ENCODE measurements at places on chromosomes 11 and 22.
A peak's percentile ranks its signal among the peaks of the same experiment; 100 is the strongest.

DNA sequence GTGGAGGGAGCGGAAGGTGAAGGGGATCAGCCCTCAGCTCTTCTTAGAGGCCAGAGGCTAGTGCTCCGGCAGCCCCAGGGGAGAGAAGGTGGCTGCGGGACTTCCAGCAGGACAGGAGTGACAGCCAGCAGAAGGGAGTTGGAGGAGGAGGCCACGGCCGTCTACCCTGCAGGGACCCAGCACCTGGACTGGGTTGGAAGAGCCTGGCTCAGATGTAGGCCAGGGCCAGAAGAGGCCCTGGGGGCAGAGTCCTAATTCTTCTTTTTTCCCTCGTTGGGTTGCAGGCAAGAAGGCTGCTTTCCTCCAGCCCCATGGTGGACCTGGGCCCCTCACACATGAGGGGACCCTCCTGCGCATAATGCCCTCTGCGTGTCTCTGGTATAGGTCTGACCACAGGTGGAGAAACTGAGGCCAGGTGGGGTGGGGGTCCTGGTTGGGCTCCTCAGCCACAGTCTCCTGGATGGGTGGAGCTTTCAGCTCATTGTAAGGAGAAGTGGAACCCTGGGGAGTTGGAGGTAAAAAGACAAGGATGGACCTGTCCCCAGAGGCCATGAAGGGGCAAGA lies 2.3 kb upstream of the MCAM start:
- DNase-seq: no peak

GRCh38 chr22:44266796-44267760 lies 45.7 kb downstream of the SHISAL1 start:
- no peak for DNase-seq

GRCh38 chr22:24580276-24580675 lies 12.6 kb downstream of the LRRC75B start:
- no peak for DNase-seq

DNA sequence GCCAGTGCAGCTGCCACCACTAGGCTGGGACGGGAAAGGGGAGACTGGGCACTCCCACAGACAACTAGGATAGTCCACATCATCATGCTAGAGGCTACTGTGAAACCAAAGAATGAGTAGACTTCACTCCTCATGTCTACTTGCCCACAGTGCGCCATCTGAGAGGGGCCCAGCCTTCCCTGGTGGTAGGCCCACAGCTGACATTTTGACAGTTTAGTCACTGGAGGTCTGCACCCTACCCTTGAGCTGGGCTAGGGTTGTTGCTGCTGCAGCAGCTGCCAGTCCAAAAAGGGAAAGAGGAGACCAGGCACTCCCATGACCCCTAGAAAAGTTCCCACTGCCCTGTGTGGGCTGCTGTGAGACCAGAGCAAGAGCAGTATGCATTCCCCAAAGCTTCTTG lies 141.2 kb downstream of the DLG2 start:
- no peak for DNase-seq

- no peak for DNase-seq
These were observed 14.8 kb downstream of the OR51E2 start for GRCh38 chr11:4682623-4683419.

DNA sequence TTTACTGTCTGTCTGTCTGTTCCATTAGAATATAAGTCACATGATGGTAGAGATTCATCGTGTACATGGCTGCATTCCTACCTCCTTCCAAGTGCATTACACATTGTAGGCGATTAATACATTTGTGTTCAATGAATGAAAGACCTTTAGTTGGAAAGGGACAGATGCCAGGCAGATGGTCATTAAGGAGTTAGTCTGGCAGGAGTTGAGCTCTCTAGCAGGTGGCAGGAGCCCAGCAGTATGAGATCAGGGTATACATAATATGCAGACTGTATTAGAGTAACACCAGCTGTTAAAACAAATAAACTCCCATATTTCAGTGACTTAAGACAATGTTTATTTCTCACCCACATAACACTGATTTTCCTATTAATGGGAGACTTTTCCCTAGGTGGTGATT lies 147.7 kb upstream of the LARGE1 start:
- no peak for DNase-seq

- no peak for DNase-seq
These were observed 11.1 kb downstream of the PLAAT3 start for GRCh38 chr11:63603180-63603518.

GRCh38 chr11:64544616-64545296 lies 46.3 kb upstream of the SLC22A12 start:
- DNase-seq: no peak

- DNase-seq: no peak
These were observed at the start of gene AASDHPPT for GRCh38 chr11:106077609-106078455. Gene AASDHPPT, plus strand, starts transcription at chr11:106077662. Its CDS starts 49 bp downstream, at chr11:106077711.

- DNase-seq: peak; percentile 59
These were observed 24.4 kb upstream of the IGSF9B start for GRCh38 chr11:133981156-133981555.

- no peak for DNase-seq
These were observed 38.1 kb upstream of the ADA2 start for GRCh38 chr22:17257121-17258001.

DNA sequence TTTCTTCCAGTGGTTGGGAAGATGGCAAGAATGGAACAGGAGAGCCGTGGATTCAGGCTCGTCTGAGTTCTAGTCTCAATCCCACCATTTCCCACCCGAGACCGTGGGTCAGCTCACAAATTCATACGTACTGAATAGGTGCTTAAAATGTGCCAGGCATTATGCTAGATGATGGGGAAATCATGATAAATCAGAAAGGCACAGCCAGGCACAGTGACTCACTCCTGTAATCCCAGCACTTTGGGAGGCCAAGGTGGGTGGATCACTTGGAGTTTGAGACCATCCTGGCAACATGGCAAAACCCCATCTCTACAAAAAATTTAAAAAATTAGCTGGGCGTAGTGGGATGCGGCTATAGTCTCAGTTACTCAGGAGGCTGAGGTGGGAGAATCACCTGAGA lies 7.1 kb downstream of the TRIOBP start:
- DNase-seq: no peak

GRCh38 chr22:34588871-34589545 lies 476.9 kb upstream of the ISX start:
- no peak for DNase-seq

DNA sequence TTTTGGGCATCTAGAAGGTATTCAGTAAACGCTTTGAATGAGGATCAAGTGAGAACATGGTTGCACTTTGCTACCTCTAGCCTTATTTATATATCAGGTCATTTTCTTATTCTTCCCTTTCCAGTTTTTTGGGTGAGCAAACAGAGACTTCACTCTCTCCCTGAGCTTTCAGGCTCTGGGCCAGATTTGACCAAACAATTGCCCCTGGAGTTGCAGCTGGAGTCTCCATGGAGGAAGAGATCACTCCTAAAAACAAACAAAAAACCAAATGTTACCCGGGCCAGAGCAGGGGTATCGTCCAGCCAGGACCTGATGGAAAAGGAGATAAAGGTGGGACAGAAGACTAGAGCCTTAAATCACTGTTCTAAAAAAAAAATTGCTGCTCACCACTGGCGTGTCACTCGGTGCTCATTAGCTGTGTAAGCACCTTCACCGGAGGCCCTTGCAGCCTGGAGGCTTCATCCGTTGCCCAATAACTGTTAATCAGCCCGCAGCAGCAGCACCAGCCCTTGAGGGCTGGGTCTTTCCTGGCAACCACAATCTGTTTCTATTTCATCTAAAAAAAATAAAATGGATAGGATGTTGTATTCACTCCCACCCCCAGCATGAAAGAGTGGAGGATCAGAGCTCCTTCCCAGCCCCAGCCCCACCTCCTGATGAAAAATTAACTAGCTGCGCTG lies 125.0 kb downstream of the PKNOX2 start:
- DNase-seq: no peak

GRCh38 chr11:65207918-65208784 lies 26.4 kb downstream of the CAPN1 start:
- DNase-seq: no peak

DNA sequence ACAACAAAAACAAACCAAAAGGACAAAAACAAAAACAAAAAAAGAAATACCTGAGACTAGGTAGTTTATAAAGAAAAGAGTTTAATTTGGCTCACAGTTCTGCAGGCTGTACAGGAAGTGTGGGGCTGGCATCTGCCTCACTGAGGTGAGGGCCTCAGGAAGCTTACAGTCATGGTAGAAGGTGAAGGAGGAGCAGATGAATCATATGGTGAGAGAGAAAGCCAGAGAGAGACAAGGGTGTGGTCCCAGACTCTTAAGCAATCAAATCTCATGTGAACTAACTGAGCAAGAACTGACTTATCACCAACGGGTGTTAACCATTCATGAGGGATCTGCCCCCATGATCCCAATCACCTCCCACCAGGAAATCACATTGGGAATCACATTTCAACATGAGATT lies 58.8 kb upstream of the ZBED5 start:
- DNase-seq: no peak

GRCh38 chr11:134275534-134276395 lies at the start of gene GLB1L3:
Gene GLB1L3, plus strand, starts transcription at chr11:134276379. Its CDS starts 362 bp downstream, at chr11:134276741.
- no peak for DNase-seq

DNA sequence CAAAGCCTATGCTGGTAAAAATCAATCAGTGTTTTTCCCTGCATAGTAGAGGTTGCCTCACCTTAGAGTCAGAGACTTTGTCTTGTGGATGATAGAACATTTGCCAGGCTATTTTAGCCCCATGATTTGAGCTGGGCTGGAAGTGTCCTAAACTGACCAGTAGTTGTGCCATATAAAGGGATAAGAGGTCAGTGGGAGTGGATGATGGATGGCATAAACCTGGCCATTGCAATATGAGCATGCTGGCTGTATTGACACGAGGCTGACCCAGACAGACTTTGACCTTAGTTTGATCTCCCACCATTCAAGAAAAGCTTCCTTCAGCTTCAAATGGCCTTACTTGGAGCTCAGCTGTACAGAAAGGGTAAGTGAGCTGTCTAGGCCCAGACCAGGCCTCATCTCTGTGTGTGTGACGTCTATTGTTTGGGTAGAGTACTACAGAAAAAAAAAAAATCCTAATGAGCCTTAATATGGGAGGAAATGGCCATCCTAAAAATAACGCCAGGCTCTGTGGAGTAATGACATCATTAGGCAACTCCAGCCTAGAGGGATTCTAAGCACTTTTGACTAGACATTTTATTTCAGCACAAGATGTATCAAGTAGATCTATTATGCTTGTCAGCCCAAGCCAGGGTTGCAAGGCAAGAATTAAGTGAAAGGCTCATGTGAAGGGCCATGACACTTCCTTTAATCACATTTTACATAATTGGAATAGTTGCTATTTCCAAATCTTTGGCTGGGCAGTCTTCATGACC lies 51.3 kb upstream of the CADM1 start:
- DNase-seq: no peak

DNA sequence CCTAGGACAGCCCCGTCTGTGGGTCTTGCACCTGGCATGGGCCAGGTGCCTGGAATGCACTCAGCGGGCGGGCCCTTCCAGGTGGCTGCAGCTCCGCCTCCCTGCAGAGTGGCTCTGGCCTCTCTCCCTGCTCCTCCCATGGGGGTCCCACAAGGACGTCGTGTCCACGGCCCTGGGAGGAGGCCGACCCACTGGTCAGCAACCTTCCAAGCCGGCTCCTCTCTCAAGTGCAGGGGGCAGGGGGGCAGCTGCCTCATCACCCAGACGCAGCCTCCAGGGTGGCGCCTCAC lies 41.9 kb downstream of the CERK start:
- no peak for DNase-seq

DNA sequence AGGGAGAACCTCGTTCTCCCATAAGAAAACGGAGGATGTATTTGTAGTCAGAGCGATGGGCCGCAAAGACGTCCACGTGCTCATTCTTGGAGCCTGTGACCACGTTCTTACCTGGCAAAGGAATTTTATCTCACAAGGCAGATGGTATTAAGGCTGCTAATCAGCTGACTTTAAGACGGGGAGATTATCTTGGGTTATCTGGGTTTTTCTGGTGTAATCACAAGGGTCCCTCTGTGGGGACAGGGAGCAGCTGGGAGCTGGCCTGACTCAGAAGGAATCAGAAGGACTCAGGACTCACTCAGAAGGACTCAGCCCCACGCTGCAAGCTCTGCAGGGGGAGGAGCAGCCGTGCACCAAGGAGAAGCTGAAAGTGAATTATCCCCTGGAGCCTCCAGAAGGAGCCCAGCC lies 7.5 kb upstream of the SIGIRR start:
- DNase-seq: no peak

DNA sequence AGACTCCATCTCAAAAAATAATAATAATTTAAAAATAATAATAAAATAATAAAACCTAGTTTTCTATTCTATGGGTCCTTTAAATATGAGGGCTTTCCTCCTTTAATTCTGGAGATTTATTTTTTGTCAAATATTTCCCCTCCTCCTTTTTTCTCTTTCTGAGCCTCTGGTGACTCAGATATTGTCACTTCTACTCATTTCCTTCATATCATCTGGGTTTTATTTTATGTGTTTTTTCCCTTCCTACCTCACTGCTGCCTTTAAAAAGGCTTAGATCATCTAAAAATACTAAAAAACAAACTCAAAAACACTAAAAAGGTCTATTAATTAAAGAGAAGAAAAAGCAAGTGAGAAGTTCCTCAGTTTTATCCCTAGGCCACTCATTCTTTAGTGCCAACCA lies 138.9 kb downstream of the SPON1 start:
- no peak for DNase-seq

DNA sequence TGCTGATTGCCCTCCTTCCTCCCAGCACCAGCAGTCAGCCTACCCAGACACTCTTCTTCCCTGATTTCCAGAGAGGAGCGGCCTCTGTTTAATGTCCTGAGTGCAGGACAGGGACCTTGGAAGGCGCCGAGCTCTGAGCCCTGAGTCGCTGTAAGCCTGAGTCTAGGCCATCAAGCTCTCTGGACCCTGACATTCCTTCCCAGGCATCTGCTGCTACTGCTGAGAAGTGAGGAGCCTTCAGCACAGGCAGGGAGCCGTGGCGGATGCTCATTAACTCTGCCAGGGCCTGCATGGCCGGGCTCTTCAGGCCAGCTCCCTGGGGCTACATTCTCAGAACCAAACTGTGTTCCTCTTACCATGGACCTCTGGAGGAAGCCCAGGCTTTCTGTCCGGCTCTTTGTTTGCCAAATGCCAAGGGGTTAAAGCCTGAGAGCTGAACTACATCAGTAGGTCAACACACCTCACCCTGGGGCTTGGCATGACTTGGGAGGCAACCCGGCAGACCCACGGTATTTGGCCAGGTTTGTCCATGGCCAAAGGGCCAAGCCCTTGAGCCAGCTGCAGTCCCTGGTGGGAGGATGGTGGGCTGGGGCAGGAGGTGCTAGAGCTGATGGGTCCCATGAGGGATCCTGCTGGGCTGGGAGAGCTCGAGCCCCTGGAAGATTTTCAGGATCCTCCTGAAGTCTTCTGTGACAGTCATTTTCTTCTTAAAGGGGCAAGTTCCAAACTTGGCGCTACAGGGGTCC lies 721.4 kb downstream of the BRD1 start:
- DNase-seq: no peak

- DNase-seq: no peak
These were observed 1.6 kb downstream of the GSC2 start for GRCh38 chr22:19148417-19149046.

DNA sequence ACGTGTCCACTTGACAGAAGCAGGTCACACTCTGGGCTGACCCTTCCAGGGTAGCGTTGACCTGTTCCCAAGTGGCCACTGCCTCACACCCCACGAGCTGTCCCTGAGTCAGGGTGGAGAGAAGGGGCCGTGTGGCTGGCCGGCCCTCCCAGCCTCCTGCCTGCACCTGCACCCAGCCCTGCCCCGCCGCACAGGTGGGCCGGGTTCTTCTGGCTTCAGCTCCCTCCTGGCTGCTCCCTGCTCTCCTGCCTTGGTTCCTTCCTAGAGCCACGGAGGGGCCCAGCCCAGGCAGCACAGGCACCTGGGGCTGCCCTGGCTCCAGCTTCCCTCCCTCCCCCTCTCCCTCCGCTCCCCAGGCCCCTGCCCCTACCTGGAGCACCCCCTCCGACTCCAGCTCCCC lies 42.3 kb downstream of the MOB2 start:
- DNase-seq: no peak

GRCh38 chr11:88704485-88704884 lies 361.3 kb downstream of the GRM5 start:
- DNase-seq: no peak

All from left ventricle myocardium inferior (tissue), 1 donor.